DMS 273 treated with DMSO at 0.1 percent for 48 hours (cell line): ENCODE measurements at places on chromosomes 13 and 19.

- DNase-seq = no peak
These were observed 384.5 kb upstream of the GPC6 start for GRCh38 chr13:92842145-92842544.

GRCh38 chr13:76668141-76668540 is 218.1 kb downstream of the KCTD12 start:
- DNase-seq = no peak

GRCh38 chr19:48484931-48485612 is 15.9 kb downstream of the CYTH2 start:
- DNase-seq = no peak

DNA sequence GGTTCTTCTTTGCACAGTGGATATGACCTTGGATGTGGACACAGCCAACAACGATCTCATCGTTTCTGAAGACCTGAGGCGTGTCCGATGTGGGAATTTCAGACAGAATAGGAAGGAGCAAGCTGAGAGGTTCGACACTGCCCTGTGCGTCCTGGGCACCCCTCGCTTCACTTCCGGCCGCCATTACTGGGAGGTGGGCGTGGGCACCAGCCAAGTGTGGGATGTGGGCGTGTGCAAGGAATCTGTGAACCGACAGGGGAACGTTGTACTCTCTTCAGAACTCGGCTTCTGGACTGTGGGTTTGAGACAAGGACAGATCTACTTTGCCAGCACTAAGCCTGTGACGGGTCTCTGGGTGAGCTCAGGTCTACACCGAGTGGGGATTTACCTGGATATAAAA is 9.4 kb downstream of the RFPL4AL1 start:
- no peak for DNase-seq

- no peak for DNase-seq
These were observed 18.8 kb downstream of the KL start for GRCh38 chr13:33034882-33035520.

- DNase-seq = no peak
These were observed 246.6 kb downstream of the NHLRC3 start for GRCh38 chr13:39284801-39285388.

GRCh38 chr19:3444695-3445234 is 35.6 kb downstream of the SMIM24 start:
- no peak for DNase-seq
